Kasumi-1 (cell line): ENCODE measurements at places on chromosomes 6 and 20.

GRCh38 chr6:129744201-129744879 lies 34.4 kb upstream of the ARHGAP18 start:
- DNase-seq, result no peak

DNA sequence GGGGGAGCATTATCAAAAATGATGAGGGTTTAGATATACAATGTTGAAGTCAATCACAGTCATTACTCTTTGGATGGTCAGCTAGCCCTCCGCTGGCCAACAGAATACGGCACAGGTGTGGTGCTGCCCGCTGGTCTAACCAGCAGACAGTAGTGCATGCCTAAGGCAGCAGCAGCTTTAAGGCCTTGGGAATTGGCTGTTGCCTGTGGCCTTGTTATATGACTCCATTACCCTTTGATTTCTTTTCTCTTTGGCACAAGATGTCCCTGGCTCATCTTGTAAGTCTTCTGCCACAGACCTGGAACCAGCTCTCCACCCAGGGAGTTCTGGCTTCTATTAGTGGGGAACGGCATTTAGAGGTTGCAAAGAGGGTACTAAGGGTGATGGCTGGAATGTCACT lies 110.2 kb downstream of the WDR27 start:
- DNase-seq, result no peak

- DNase-seq, result no peak
These were observed 4.3 kb downstream of the CRIP3 start for GRCh38 chr6:43304361-43304760.

GRCh38 chr6:28974505-28974904 lies 30.6 kb downstream of the ZNF311 start:
- no peak for DNase-seq

- DNase-seq, result no peak
These were observed at the start of gene AKAP7 for GRCh38 chr6:131135244-131136020. Gene AKAP7 (plus strand): TSS chr6:131135467. CDS start chr6:131135764, 297 bp downstream.

- DNase-seq, result no peak
These were observed 211.6 kb downstream of the SLC24A3 start for GRCh38 chr20:19423900-19424620.

DNA sequence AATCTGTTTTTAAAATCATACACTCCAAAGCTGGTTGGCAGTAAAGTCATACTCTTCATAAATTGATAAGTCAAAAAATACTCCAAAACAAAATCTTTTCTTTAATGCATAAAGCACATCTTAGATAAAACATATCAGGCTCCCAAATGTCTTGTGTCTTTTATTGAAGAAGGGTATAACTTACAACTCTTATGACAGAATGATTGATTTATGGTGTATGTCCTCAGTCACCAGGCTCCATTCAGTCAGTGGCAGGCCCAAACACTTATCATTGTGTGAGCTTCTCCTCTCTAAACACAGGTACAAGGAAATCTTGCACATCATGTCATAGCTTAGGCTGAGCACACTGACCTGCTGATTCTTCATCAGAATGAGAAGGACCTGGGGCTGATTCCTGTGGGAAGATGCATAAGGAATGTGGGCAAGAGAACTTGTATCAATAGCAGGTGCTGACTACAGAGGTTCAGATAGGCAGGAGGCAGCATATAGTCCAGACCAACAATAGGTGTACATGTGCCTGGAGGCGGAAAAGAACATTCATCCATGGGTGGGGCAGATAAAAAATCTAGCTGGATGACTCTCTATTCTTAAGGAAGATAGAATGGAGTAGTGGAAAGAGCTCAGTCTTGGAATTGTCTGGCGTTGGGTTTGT lies 1.9 kb downstream of the CALHM5 start:
- no peak for DNase-seq

- DNase-seq, result no peak
These were observed 52.4 kb upstream of the NXT1 start for GRCh38 chr20:23298155-23298554.

- no peak for DNase-seq
These were observed 2.3 kb downstream of the ARFRP1 start for GRCh38 chr20:63705232-63706026.

- peak; percentile 3 for DNase-seq
These were observed 19.0 kb downstream of the EPB41L1 start for GRCh38 chr20:36173451-36173933.

DNA sequence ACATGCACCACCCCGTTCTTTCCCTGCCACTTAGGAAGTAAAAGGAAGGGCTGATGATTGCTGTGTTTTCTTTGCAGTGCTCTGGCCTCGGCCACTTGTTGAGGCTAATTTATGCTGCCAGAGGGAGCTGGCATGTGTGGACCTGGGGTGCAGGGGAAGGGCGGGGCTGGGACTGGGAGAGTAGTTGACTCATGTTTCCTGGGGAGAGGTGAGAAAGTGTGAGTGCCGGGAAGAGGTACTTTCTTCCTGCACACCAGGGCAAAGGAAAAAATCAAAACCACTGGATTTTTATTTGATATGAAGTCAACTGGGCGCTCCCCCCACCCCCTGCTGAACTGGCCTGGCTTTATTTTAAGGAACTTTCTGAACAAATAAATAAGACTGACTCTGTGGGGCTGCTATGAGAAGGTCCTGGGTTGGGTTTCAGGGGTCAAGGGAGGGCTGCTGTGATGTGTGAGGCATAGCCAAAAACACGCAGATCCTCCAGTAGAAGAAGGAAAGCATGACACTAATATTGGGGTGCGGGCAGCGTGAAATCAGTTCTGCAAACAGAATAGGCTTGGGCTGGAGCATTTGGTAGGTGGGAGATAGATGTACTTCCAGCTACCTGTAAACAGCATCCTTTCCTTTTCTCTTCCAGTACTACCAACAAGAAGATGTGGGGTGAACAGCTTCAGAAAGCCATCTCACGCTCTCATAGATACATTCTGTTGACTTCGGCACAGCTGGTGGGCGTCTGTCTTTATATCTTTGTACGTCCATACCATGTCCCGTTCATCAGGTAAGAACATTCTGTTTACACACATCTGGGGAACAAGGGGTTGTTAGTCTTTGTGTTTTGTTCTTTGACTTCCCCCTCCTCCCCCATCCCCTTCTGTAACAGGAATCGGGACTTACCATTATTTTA lies 87.5 kb downstream of the SYNJ2 start:
- DNase-seq, result no peak

DNA sequence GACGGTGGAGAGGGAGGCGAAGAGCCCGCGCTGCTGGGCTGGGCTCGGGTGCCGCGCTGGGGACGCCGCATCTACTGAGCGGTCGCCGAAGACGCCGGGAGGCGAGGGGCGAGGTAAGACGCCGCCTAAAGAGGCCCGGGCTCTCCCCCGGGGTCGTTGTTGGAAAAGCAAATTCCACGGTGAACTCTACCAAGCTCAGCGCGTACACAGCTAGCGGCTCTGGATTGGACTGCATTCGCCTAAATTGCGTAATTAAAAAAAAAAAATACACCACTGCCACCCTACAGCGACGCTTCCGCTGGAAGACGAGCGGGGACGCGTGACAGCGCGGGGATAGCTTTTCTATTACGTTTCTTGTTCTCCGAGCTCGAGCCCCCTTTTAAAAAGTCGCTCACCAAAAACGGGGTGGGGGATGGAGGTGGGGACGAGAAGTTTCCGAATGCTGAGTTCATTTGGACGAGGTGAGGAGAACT lies 92.0 kb upstream of the PRDM1 start:
- DNase-seq, result peak; percentile 42

DNA sequence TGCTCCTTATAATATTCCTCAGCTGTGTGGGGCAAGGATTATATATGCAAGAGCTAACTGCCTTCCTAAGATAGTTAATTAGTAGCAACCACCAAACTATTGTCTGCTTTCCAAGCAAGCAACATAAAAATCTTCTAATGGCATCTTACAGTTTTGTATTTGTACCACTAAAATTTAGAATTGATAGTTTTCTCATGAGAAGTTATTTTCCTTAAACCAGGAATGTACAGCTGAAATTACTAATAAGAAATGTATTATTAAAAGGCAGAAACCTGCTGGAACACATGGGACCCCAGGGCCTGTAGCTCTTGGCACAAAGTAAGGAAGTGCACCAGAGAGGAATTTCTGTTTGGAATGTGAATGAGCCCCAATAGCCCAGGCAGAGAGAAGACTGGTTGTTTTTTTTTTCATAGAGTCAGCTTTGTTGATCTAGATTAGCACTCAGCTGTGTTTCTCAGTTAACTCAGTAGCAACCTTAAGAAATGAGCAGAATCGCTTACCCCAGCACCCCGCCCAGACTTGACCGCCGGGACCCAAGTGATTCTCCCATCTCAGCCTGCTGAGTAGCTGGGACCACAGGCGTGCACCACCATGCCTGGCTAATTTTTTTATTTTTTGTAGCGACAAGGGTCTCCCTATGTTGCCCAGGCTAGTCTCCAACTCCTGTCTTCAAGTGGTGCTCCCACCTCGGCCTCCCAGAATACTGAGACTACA lies 2.6 kb downstream of the MGME1 start:
- no peak for DNase-seq

GRCh38 chr6:135883045-135883444 lies 31.5 kb downstream of the PDE7B start:
- no peak for DNase-seq

DNA sequence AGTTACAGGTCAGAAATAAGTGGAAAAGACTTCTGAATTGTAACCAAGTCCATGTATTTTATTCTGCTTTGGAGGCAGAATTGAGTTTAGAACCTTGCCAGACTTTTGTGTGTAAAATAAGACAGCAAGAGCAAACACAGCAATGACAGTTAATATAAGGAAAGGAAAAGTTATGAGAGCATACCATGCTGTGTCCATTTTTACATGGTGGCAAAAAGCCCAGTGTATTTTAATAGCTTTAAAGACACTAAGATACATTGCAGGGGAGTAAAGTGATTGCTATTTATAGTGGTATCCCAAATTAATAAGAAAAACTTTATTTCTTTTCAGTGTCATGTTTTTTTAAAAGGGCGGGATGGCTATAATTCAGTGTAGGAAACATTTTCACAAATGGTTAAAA lies 45.2 kb downstream of the CDC5L start:
- DNase-seq, result no peak

- DNase-seq, result no peak
These were observed 21.2 kb downstream of the RSPH3 start for GRCh38 chr6:158978757-158979156.

DNA sequence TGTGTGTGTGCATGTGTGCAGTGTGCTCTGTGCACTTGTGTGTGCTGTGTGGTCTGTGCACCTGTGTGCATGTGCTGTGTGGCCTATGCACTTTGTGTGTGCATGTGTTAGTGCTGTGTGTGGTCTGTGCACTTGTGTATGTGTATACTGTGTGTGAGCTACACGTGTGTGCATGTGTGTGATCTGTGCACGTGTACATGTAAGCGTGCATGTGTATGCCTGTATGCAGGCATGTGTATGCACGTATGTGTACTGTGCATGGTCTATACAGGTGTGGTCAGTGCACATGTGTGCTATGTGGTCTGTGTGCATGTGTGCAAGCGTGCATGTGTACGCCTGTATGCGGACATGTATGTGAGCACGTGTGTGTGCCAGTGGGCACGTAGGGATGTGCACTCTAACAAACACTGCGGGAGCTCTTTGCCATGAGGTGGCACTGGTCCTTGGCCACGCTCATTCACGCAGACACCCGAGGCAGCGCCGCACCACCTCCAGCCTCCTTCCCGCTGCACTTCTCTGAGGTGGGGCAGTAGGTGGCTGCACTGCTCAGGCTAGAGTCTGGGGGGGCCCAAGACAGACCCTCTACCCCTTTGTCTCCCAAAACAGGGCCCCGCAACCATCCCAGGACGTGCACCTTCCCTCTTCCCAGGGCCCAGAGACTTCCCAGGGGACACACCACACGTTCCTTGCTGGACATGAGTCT lies 42.4 kb upstream of the CHRNA4 start:
- DNase-seq, result no peak

DNA sequence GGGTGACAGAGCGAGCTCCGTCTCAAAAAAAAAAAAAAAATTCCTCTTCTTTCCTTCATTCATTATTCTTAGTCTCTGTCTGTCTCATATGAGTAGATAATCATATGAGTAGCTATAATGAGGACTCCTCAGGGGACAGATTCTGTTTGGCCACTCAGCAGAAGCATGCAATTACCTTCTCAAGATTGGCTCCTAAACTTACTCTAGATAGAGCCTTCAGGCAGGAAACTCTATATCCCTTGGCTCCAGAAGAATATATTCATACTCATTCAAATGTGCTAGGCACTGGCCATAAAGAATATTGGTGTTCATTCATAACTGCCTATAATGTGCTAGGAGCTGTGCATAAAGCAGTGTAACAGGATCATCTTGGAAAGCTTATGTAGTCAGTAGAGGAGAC lies 2.2 kb upstream of the ACAT2 start:
- no peak for DNase-seq

DNA sequence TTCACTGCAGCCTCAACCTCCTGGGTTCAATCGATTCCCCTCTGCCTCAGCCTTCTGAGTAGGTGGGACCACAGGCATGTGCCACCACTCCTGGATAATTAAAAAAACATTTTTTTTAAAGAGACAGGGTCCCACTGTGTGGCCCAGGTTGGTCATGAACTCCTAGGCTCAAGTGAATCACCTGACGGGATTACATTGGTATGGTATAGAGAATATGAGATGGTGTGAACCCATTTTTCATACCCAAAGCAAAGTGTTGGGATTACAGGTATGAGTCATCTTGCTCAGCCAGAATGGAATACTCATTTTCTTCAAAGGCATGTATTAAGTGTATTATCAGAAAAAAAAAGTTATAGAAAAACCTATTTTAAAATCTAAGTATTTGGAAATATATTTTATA lies 114.2 kb downstream of the AHI1 start:
- DNase-seq, result no peak

- no peak for DNase-seq
These were observed 16.1 kb downstream of the PLA2G7 start for GRCh38 chr6:46719099-46719498.

DNA sequence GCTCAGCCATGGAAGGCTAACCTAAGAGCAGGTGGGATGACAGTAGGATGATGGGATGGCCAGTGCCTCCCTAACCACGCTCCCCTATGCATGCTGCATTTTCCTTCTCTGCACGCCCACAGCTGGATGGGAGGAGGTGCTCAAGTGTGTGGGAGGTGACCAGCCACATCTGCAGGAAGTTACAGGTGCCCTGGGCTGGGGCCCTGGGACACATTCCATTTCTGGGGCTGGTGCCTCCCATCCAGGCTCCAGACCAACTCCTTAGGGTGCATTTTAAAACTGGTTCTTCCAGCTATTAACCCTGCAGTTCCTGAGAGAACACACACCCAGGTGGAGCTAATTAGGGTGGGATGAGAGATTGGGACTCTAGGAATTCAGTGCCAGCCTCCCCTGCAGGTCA lies 135.3 kb upstream of the ARMC2 start:
- DNase-seq, result no peak

DNA sequence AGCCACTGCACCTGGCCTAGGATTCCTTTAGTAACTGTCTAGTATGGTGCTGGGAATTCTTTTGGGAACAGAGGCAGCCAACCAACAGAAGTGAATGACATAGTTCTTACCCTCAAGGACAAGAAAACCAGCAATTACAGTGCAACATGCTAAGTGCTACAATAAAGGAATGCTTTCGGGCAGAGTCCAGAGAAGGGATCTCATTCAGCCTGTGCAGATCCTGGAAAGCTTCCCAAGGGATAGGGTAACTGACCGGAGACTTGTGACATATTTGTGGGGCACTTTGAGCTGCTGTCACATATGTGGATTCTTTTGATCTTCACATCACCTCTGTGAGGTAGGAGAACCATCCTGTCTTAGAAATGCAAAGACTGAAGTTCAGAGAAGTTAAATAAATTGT lies 46.8 kb downstream of the C6orf15 start:
- DNase-seq, result no peak
